ENCODE measurements at places on chromosomes 2 and 18.
A peak's percentile ranks its signal among the peaks of the same experiment; 100 is the strongest.

GRCh38 chr2:207110310-207110709 lies 55.4 kb downstream of the KLF7 start:
- no peak for DNase-seq

GRCh38 chr2:170680172-170680941 lies 34.8 kb upstream of the SP5 start:
- no peak for DNase-seq

- DNase-seq: no peak
These were observed 372.7 kb upstream of the VWC2L start for GRCh38 chr2:214038186-214038585.

DNA sequence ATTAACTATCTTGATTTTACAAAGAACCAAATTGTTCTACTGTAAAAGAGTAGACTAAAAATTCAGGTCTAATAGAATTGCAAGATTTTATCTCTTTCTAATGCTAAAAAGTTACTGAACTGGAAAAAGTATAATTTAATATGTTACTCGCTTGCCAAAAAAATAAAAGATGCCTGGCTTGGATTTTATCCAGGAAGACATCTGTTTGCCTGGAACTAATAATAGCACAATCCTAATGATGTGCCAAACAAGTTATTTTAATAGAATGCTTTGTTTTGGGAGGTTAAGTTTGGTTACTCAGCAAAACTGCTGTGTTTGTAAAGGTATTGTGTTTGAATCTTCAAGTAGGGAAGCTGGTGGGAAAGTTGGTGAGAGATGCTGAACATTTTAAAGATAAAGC lies 19.4 kb upstream of the ZSWIM2 start:
- no peak for DNase-seq

DNA sequence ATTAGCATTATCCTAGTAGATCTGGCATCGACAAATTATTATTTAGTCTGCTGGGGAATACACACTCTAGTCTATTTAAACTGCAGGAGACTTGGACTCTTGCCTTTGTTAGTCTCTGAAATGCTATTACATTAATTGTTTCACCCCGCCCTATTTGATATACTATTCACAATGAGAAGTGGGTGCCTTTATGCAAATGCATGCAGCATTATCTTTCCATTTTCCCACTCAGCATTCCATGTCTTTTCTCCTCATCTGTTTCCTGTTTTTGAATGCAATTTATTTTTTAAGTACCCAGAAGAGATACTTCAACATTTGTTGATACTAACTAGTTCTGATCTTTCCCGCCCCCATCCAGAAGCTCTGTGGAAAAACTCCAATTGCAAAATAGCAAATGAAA lies 395.3 kb upstream of the NXPH2 start:
- no peak for DNase-seq

DNA sequence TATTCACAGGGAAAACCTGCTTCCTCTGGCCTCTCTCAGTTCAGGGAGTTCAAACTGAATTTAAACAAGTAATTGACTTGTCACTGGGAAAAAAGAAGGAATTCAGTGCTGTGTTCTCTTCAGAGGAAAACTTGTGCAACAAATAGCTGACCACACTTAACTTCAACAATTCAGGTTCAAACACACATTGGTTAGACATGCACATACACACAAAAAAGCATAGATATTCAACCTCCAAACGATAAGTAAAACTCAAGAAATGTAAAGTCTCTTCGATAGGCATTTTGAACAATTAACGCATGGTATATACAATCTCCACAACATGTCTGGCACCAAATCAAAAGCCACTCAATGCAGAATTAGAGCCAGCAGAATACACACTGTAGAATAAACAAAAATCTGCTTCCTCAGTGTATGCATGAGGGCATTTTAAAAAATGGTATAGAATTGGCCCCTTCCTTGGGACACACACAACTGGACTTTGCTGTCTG lies 269.0 kb downstream of the TCF4 start:
- no peak for DNase-seq

- peak; percentile 78 for DNase-seq
These were observed 2.8 kb upstream of the BBS5 start for GRCh38 chr2:169476459-169476858.

DNA sequence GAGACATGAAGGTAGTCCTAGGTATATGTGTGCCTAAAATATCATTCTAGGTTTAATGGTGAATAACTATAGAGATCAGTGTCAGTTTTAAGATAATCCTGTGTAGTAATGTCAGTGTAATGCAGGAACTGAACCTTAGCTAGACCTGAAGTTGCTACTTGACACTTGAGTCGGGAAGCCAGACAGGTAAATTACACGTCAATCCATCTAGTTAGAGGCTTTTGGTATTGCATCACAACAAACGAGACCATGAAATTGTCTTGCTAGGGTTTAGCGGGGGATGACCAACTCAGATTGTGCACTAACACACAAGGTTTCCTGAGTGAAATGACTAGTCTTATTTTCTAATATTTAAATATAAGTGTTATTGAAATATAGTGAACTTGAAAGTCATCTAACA lies 2.0 kb downstream of the YPEL5 start:
- DNase-seq: no peak

DNA sequence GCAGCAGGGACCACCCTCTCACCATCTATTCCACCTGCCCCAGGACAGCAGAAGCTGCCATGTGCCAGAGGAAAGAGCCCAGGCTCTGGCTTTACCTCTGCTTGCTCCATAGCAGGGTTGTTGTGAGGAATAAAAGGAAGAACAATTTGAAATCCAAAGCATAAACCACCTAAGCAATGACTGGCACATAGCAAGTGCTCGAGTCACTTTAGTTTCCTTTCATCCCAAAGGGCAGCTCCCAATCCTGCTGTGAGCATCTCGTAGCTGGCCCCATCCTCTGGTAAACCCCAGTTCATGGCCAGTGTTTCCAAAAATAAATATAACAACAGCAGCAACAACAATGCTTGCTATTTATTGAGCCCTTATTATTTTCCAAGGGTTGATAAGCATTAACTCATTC lies 923.5 kb downstream of the EPHA4 start:
- no peak for DNase-seq

- DNase-seq: no peak
These were observed 207.8 kb downstream of the HDAC4 start for GRCh38 chr2:239192975-239193374.

DNA sequence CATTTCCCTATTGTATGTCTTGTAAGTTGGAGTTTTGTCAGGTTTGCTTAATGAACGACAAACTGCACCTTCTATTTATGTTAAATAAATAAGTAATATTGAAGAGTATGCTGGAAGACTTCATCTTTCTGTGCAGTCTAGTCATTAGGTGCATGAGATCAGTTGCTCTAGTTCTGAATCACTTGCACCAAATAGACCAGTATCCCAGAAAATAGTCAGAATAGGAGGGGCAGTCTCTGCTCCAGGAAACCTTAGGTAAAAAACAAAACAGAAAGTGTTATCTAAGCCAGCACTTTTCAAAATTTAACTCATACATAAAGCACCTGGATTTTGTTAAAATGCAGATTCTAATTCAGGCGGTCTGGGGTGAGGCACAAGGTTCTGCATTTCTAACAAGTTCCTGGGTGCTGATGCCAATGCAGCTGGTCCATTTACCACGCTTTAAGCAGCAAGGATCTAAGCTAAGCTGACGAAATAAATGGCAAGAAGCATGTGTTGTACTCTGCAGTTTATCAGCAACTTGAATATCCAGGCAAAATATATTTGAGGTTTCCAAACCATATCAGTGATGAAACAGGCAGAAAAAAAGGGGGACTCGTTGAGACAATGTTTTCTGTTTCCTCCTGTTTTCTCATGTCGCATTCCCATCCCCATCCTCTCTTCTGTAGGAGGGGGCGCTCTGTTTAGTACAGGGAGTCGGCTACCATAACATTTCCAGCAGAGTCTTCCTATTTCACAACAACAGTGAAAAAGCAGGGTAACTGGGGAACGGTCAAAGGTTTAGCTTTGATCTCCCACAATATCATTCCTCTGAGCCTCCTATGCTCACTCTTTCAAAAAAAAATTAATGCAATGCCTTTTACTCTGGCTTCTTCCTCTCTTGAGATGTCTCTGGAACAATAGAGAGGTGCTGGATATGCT lies 106.4 kb downstream of the MBD2 start:
- DNase-seq: no peak

- DNase-seq: no peak
These were observed 16.1 kb upstream of the XDH start for GRCh38 chr2:31430439-31431165.

GRCh38 chr2:185859506-185859905 lies 120.9 kb downstream of the FSIP2 start:
- no peak for DNase-seq

- DNase-seq: no peak
These were observed 351.5 kb downstream of the ARHGAP15 start for GRCh38 chr2:143480601-143481236.

DNA sequence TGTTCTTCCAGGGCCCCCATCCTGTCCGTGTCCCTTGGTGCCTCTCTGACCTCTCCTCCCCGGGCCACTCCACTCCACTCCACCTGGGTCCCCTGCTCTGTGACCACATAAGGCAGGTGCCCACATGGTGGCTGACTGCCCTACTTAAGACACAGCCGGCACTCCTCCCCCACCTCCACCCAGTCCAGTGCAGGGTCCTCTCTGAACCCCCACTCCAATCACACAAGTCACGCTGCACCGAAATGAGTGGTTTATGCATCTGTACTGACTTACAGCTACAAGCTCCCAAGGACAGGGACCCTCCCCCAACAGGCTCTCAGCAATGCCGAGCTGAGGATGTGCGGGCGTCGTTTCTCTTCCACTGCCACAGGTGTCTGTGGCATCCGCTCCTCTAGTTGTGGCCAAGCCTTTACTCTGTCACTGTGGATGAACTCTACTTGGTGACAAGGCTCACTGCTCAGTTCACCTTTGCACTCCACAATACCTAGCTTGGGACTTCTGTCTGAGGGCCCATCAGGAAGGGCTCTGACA lies 48.3 kb downstream of the TFCP2L1 start:
- DNase-seq: no peak

- DNase-seq: no peak
These were observed 567.6 kb downstream of the KCNJ3 start for GRCh38 chr2:155266109-155266508.

- no peak for DNase-seq
These were observed 1362.2 kb upstream of the TMEFF2 start for GRCh38 chr2:193556766-193557470.

DNA sequence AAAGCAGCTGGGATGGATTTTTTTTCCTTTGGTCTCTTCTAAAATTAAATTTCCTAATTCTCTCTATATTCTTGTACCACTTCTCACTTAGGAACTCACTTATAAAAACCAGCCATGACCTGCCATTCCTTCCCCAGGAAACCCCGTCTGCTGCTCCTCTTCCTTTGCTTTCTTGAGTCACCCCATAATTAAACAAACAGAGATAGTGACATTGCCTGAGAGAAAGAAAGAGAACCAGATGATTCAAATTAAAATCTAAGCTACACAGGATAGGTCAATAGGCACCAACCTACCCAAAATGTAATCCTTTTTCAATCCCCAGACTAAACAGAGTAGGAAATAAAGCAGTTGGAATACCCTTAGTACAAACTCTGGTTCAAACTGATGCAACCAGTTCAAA lies 9.7 kb downstream of the STK39 start:
- no peak for DNase-seq

- DNase-seq: no peak
These were observed 27.8 kb upstream of the MAT2A start for GRCh38 chr2:85511008-85511811.

- no peak for DNase-seq
These were observed 237.0 kb downstream of the ATAD2B start for GRCh38 chr2:23689891-23690290.

GRCh38 chr2:65300134-65300760 lies 72.6 kb downstream of the ACTR2 start:
- no peak for DNase-seq

- no peak for DNase-seq
These were observed 45.1 kb upstream of the SERTAD2 start for GRCh38 chr2:64698668-64699444.

DNA sequence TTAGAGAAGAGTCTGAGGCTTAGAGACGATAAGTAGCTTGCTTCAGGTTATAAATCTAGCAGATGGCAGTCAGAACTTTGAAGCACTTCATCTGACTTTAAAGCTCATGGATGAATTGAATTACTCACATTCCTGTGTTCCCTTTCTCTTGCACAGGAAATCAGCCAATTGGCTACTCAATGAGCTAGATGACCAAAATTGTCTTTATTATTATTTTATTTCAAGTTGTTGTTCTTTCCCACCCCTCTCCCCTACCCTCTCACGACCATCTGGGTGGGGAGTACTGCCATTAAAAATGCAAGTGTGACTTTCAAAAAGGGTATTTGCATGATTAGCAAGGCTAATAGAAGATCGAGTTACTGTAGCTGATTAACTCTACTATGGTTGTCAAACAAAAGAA lies 491.1 kb downstream of the NR4A2 start:
- DNase-seq: no peak

DNA sequence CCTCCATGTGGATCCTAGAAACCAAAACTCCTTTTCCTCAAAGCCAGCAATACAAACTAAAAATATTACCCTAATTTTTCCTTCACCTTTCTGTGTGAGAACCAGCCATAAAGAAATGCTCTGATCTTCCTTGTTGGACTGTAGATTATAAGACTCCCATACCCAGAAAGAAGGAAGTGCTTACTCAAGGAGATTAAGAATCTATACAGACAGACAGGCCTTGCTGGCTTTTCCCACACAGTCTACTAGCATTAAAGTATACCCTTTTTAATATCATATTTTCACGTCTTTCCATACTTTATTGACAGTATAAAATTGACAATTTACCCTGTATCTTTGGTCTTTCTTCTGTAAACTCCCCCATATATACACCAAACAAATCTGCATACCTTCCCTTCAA lies 139.0 kb downstream of the GULP1 start:
- no peak for DNase-seq

GRCh38 chr2:30865892-30866681 lies 58.8 kb upstream of the CAPN13 start:
- DNase-seq: no peak

GRCh38 chr2:174729797-174730697 lies 34.2 kb downstream of the CHRNA1 start:
- DNase-seq: peak; percentile 28

- peak; percentile 3 for DNase-seq
These were observed 22.7 kb upstream of the ACTG2 start for GRCh38 chr2:73870084-73870483.

DNA sequence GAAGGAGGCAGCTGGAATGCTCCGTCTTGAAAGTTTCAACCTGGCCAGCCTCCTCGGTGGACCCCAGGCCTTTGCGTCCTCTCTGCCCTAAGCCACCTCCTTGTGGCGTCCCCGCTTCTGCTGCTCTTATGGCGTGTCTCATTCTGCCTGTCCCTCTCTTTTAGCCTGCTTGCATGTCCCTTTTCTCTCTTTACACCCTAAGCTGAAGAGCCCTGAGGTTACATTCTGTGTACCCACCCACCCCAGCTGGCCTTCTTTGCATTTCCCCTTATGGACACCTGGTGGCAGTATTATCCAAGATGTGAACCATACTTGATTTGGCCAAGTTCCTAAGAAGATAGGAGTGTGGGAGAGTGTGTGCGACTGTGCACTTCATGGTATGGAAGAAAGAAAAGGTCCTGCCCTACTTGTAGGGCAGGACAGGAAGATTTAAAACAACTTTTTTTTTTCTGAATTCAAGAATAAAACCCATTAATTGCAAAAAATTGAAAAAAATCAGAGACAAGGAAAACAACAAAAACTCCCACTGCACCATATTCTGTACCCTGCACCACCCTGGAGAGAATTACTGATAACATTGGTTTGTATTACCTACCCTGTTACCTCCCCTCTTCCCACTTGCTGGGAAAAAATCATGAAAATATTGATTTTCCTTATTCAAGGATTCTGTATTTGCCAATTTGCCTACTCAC lies 77.4 kb downstream of the DYSF start:
- DNase-seq: peak; percentile 16

GRCh38 chr2:104834431-104835153 lies 19.3 kb upstream of the POU3F3 start:
- DNase-seq: no peak

GRCh38 chr2:9813312-9814128 lies 29.8 kb upstream of the TAF1B start:
- peak; percentile 33 for DNase-seq

All from NCI-H2029 (cell line).